ENCODE measurements at places on chromosomes 7 and 10. TPM values are rescaled to one million over a fixed set of nuclear protein-coding genes. Genes with fewer than 3 reads are reported as not detected.

The ARHGEF5 gene
- total RNA-seq, result 10.8 TPM

DNA sequence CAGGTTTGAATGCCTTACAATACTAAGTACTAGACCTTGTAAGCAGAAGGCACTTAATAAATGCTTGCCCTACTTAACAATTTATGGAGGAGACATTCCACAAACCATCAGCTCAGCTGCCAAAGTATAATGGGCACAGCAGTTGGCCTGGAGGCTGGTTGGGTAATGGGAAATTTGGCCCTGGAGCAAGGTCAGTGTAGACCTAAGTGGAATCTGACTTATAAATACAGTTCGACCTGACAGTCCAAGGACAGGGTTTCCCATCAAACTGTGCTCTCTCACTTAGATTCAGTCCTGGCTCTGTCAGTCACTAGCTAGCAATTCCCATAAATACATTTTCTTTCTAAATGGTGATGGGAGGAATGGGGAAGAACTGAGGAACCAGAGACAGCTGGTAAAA is 62.6 kb upstream of the ABCB4 start:
- no peak for DNase-seq

GRCh38 chr10:99941942-99942820 is 67.6 kb downstream of the DNMBP start:
- DNase-seq, result no peak

- DNase-seq, result no peak
These were observed 505.3 kb downstream of the SORCS3 start for GRCh38 chr10:105146436-105146835.

GRCh38 chr10:30359373-30360206 is 10.5 kb upstream of the MTPAP start:
- DNase-seq, result no peak

DNA sequence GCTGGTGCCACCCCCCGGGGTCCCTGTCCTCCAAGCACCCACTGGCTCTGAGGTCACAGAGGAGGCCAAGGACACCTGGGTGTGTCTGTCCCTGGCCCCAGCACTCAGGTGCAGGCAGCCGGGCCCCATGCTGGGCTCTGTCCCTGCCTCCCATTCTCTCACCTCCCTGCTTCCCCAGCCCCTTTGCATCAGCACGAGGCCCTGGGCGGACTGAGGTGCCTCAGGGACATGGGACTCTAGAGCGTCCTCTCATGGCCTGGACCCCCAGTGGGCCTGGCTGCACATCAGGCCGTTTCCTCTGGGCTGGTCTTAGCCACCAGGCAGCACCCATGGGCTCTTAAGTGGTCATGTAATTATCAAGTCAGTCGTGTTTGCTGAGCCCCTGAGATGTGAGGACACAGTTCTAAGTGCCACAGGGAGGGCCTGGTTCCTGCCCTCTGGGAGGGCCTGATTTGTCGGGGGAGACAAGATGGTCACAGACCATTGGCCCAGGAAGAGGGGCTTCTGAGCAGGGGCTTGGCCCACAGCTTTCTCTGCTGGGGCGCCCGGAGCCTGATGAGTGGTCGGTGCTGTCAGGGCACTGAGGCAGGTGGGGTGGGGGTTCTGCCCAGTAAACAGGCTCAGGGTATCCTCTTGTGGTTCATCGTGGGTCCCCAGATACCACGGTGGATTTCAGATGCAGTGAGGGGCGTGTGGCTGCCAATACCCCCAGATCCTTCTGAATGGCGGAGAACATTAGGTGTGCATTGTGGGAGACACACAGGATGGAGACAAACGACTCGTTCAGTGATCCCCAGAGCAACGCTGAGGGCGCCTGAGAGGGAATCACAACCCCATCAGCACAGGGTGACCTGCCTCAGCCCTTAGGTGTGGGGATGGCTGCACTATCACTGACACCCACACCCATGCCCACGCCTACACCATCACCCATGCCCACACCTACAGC is 152.5 kb downstream of the WDR37 start:
- no peak for DNase-seq

- no peak for DNase-seq
These were observed 226.5 kb downstream of the PRKG1 start for GRCh38 chr10:51300617-51301304.

The CCDC7 gene
- total RNA-seq, result 17.9 TPM

GRCh38 chr10:34262985-34263384 is 552.1 kb downstream of the PARD3 start:
- no peak for DNase-seq

- no peak for DNase-seq
These were observed 102.9 kb downstream of the PFKFB3 start for GRCh38 chr10:6305401-6306321.

DNA sequence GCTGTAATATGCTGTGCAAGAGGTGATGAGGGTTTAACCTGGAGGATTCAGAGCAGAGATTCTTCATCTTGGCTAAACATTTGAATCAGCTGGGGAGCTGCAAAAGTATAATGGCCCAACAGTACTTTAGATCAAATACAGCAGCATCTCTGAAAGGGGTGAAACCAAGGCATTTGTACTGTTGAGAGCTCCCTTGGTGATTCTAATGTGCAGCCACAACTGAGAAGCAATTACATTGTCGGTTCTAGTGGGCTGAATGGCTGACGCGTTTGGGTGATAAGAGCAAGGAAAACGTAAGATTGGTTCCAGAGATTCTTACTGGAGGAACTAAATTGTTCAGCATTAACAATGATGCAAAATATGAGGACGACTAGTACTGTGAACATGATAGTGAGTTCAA is 269.7 kb downstream of the AGMO start:
- DNase-seq, result no peak

GRCh38 chr10:21078410-21079329 is 181.6 kb upstream of the NEBL start:
- DNase-seq, result peak; percentile 37

DNA sequence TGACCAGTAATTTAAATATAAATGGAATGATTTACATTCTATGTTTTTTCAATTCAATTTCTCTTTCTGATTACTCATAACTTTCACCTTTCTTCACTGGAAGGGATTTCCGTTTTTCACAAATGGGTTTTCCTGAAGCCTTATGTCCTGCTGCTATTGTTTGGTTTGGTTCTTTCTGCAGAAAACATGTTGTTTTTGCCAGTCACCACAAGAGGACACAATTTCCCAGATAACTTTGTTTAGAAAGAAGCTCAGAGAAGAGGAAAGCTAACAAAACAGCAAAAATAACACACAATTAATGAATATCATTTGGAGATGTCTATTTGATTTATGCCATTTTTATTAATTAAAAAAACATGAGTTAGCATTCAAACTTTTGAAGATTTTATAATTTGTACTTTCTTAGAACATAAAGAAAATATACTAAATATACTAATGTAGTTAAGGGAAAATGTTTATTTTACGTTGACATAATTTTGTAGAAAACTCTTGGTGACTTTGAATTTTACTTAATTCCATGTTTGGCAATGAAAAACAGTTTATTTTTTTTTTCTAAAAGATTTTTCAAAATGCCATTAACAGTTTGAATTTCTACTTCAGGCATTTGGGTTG is 4.6 kb upstream of the TWIST1 start:
- no peak for DNase-seq

The LMBR1 gene
- 66.2 TPM for total RNA-seq

- DNase-seq, result no peak
These were observed 159.4 kb downstream of the FRMD4A start for GRCh38 chr10:14171336-14171735.

GRCh38 chr10:3963191-3963673 is 178.2 kb upstream of the KLF6 start:
- no peak for DNase-seq

DNA sequence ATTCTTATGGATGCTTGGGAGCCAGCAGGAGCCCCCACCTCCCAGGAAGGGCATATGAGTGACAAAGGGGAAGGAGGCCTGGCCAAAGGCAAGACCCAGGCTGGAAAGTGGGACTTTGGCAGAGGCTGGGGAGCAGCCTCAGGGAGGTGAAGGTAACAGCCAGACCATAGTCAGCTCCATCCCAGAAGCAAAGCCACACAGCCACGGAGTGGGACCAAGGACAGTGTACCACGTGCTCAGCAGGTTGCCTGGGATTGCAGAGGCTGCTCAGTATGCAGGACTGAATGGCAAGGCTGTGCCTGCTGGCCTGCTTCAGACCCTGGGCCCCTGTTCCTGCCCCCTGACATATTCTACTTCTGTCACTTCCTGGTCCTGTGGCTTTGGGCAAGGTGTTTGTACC is 17.6 kb upstream of the GPR26 start:
- DNase-seq, result no peak

The HTR7 gene
- total RNA-seq, result 0.47 TPM

The ACTL6B gene
- total RNA-seq, result not detected

GRCh38 chr7:90595801-90596670 is at the start of gene CDK14:
CDK14 (plus strand) TSS chr7:90596321; CDS start chr7:90596628, 307 bp downstream.
- peak; percentile 60 for DNase-seq

GRCh38 chr10:9253121-9253520 is 1198.6 kb downstream of the GATA3 start:
- no peak for DNase-seq

The TMEM60 gene
- 9.6 TPM for total RNA-seq

DNA sequence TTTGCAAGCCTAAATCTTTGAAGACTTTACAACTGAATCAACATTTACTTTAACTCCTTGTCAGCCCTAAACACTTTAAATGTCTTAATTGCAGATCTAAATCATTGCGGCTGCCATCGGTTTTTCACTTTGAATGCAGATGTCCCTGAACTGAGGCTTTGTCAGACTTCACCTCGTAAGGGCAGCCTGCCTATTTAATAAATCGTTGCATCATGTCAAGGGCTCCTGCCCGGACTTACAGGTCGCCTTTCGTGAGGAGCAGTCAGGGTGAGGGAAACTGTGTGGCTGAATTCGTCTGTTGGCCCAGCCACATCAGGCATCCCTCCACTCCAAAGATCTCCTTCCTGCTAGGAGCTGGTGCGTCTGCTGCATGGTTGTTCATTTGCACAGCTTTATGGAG is 368.2 kb upstream of the NPVF start:
- no peak for DNase-seq

The ZCCHC24 gene
- 47.1 TPM for total RNA-seq

DNA sequence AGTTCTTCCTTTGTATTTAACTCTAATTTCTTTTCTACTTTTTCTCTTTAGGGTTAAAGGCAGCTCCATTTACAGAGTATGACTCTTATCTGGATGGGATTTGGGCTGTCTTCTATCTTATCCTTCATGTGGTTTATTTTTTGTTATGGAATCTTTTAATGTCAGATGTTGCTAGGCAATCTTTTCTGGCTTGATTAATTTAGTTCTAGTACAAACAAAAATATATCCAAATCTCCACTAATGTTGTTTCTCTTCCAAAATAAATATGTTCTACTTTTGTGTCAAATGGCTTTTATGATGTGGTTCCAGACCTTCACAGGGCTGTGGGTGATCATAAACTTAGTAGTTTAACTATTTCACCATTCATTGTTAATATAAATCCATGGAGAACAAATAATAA is 246.9 kb downstream of the AHR start:
- DNase-seq, result no peak

GRCh38 chr7:77862691-77863090 is 64.1 kb downstream of the PHTF2 start:
- no peak for DNase-seq

- no peak for DNase-seq
These were observed 109.4 kb downstream of the FAM107B start for GRCh38 chr10:14665304-14665703.

DNA sequence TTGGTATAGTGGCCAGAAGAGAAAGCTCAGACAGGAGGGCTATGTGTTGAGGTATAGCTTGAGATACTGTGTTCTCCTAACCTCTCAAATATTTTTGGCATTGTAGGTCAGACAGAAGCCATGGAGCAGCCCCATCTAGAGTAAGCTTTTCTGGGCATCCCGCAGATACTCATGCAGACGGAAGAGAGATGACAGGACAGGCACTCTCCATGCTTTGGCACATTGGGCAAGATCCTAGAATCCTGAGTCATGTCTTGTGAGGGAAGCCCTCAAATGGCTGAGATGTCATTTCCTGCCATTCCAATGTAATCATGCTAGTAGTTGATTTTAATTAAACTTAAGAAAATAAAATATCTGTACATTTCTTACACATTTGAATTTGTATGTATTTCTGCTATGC is 16.8 kb upstream of the KIF20B start:
- no peak for DNase-seq

The AGAP3 gene
- 34.6 TPM for total RNA-seq

The PON1 gene
- not detected for total RNA-seq

DNA sequence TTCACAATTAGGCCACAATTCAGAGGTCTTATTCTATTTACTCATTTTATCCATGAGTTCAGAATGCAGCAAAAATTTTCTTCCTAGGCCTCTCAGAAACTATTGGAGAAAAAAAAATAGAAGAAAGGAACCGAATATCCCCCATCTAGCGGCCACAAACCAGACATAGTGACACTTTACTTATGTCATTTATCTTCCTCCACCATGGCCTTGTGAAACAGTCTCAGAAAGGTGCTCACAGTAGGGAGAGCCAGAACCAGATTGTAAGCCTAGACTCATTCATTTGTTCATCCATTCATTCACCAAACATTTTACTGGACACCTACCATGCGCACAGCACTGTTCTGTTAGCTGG is 16.0 kb downstream of the CREB3L2 start:
- DNase-seq, result no peak

The C10orf143 gene
- total RNA-seq, result 2.6 TPM

GRCh38 chr10:132255489-132256344 is 52.0 kb downstream of the STK32C start:
- no peak for DNase-seq

GRCh38 chr7:30163231-30163894 is 28.6 kb downstream of the MTURN start:
- DNase-seq, result no peak

DNA sequence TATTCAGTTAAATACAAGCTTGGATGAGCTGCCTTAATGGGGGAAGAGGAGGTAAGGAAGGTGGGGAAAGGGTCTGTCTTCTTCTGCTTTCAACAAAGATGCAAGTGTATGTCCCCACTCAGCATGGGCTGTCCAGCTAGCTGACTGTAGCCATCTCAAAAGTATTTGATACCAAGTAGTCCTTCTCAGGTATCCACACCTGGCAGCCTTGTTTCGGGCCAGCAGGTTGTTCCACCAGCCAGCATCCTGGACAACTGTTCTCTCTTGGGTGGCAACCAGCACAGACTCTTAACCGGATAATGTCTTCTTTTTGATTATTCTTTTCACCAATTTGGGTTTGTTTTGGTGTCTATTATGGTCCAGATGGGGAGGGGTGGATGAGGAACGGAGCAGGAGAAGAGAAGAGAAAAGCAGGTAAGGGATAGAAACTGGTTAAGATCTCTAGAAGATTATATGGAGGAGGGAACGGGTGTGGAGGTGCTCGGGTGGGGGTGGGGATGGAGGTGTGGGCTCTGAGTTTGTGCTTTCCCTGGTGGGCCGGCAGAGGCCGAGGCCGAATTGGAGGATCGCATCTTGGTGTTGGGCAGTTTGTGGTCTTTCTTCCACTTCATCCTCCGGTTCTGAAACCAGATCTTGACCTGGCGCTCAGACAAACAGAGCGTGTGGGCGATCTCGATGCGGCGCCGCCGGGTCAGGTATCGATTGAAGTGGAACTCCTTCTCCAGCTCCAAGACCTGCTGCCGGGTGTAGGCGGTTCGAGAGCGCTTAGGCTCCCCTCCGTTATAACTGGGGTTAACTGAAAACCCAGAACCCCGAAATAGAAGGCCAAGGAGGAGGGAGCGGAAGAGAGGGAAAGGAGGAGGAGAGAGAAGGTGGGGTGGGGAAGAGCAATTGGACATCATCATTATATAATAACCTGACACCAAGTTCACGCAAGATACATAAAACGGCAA is 1.5 kb downstream of the HOXA4 start:
- peak; percentile 22 for DNase-seq

GRCh38 chr10:74842301-74842954 is 16.0 kb downstream of the KAT6B start:
- no peak for DNase-seq

GRCh38 chr10:103812432-103812831 is 42.9 kb downstream of the SH3PXD2A start:
- DNase-seq, result no peak

All from omental fat pad (tissue), 4 donors.